Activated CD4-positive, alpha-beta T cell treated with anti-CD3 and anti-CD28 coated beads, Interleukin-2, amount 50 U/mL, for 24 hours (primary cell): ENCODE measurements at places on chromosomes 5 and 9.

DNA sequence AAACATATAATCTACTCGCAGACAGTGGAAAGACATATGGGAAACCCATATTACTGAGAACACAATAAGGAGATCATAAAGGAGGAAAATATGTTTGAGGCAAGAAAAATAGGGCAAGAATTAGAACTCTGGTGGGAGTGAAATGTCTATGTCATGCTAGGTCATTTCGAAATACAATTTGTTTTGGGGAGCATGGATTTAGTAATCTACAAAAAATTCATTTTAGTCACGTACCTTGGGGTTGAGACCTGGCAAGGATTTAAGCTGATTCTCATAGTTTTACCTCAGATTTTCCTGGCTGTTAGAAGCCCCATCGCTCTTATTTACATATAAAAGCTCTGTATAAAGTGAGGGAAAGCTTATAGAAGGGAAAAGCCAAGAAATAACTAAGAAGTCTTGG lies 11.5 kb upstream of the CSNK1G3 start:
- no peak for DNase-seq

DNA sequence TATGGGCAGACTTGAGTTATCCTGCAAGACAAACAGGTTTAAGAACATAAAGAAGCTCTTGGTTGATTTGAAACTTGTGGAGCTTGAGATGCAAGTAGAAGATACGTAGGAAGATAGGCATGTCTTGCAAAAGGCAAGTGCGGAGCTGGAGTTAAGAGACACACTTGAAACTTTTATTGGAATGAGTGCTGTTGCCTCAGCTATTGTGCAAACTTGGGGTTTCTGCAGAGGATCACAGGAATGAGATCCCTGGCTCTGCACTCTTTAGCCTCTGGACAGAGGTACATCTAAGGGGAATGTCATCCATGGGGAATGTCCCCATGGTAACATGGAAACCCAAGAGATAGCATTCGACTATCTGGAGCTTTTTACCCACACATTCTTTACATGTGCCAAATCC lies 121.1 kb downstream of the ADCY2 start:
- no peak for DNase-seq

DNA sequence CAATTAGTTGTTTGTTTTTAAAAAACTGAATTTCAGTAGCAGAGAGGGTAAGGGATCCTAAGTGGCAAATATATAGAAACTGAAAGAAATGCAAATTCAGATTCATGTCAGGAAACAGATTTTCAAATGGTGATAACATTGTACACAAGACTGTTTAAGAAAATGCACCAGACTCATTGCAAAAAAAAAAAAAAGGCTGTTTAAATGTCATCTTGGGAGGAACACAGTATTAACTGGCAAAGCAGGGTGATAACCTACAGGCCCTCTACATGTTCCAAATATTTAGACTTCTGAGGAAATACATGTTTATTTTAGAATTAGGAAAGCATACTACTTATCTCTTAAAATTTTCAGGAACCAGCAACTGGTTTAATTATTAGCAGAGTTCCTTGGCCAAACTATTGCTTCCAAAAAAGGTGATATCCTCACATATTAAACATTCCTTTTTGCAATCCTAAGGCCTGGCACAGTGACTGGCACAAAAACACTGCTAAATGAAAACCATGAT lies 114.5 kb downstream of the TSSK1B start:
- DNase-seq, result no peak

GRCh38 chr9:93043122-93043521 lies 15.4 kb upstream of the SUSD3 start:
- DNase-seq, result no peak

DNA sequence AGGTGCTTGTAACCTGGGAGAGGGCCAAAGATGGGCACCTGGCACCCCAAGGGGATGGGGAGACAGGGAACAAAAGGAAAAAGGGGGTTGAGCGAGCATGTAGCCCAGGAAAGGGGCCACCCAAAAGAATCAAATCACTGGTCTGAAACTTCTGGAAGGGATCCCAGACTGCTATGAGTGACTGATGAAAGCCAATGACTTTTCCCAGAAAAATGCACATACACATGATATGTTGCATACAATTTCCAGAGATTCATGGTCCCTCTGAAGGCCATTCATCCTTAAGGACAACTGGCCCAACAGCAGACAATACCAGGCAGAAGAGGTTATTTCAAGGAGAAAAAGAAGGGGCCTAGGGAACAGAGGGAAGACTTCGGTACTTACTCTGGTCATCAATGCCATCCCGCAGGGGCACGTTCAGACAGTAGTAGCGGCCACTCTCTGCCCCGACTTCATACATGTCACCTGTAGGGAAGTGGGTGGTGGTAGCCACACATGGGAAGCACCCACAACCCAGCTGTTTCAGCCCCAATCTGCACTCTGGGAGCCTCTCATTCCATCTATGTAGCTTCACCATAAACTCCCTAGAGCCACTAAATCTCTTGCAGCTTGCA lies 8.4 kb downstream of the HDAC3 start:
- no peak for DNase-seq

GRCh38 chr5:94345257-94345656 lies 273.1 kb downstream of the KIAA0825 start:
- no peak for DNase-seq

GRCh38 chr9:75910731-75911130 lies 20.3 kb downstream of the PCSK5 start:
- no peak for DNase-seq

DNA sequence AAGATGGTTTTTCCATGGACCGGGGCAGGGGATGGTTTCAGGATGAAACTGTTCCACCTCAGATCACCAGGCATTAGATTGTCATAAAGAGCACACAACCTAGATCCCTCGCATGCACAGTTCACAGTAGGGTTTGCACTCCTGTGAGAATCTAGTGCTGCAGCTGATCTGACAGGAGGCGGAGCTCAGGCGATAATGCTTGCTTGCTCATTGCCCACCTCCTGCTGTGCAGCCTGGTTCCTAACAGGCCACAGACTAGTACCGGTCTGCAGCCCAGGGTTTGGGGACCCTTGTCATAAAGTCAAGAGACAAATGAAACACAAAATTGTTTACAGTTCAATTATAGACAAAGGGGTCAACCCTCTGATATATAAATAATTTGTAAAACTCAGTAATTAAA lies 101.7 kb downstream of the RANBP17 start:
- DNase-seq, result no peak

GRCh38 chr5:136793300-136793699 lies 428.0 kb upstream of the TRPC7 start:
- DNase-seq, result no peak

GRCh38 chr9:109855540-109855939 lies 75.5 kb downstream of the PALM2AKAP2 start:
- DNase-seq, result no peak

DNA sequence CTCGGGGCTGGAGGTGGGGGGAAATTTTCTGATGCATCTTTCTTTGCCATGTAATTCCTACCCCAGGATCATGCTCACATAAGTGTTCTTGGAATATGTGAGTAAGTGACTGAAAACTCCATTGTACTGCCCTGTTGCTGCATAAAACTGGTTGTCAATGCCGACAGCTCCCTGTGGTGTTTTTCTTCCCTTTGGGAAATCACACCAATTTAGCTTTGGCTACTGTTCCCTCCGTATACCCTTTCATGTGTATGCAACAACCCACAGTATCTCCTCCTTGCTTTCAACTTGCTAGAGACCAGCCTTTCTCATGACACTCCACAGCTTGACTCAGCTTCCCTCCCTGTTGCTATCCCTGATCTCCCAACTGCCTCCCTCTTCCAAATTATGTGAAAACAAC lies 240.6 kb downstream of the TRIM32 start:
- no peak for DNase-seq

GRCh38 chr9:111870774-111871498 lies 25.7 kb upstream of the UGCG start:
- no peak for DNase-seq

GRCh38 chr5:158212917-158213316 lies 354.0 kb upstream of the CLINT1 start:
- no peak for DNase-seq

DNA sequence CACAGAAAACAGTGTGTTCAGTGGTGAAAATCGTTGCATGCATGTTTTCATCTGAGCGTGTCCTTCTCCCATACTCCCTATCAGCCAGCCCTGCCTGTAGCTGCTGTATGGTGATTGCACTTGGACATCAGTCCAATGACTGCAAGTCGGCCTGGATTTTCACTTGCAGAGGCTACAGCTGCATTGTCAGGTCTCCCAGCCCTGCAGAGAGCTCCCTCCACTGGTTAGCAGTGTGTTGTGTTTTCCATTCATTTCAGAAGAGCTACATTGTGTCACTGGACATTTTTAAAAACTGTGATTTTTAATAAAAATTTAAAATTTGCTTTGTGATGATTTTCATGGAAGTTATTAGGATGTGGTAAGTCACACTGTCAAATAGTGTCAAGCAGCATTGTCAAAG lies 96.6 kb downstream of the SYK start:
- no peak for DNase-seq

GRCh38 chr5:115649541-115649940 lies 23.7 kb upstream of the TMED7 start:
- no peak for DNase-seq

DNA sequence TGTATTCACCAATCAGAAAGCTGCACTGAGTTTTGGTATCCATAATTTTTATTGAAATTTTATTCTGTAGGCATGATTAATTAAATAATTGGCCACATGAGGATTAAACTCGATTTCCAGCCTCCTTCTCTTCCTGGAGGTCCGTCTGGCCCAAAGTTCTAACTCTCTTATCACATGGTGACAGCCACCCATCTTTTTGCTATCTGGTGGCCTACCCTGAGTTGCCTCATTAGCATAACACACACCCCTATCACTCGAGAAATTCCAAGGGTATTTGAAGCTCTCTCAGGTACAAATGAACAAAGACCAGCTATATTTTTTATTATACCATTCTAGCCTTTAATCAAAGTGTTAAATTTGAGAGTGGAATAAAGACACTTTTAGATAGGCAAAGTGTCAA lies 57.7 kb downstream of the APC start:
- no peak for DNase-seq

GRCh38 chr5:9337928-9338595 lies 207.8 kb downstream of the SEMA5A start:
- no peak for DNase-seq

GRCh38 chr9:32430720-32431119 lies 46.3 kb downstream of the ACO1 start:
- no peak for DNase-seq

DNA sequence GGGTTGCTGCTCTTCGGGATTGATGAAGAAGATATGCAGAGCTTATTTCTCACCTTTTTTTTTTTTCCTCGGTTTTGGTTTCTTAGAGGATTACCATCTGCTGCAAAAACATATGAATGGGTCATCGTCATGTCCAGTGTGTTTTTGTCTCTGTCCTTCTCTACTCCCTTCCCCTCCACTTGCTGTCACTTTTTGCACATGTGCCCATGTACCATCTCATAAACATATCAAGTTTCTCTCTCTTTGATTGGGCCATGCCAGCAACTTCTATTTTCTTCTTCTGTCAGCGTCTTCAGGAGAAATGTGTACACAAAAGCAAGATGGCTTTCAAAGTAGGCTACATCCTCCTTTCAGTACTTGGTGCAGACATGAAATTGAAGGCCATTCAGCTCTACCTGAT lies 57.1 kb downstream of the ZNF462 start:
- DNase-seq, result no peak

- DNase-seq, result no peak
These were observed 271.6 kb downstream of the MAST4 start for GRCh38 chr5:66867618-66868322.

- no peak for DNase-seq
These were observed 253.7 kb downstream of the ICE1 start for GRCh38 chr5:5676218-5676617.

- no peak for DNase-seq
These were observed 156.4 kb upstream of the SMIM23 start for GRCh38 chr5:171629221-171629620.

GRCh38 chr9:93017621-93018020 lies 40.9 kb upstream of the SUSD3 start:
- DNase-seq, result no peak

GRCh38 chr5:88557881-88558280 lies 289.2 kb upstream of the TMEM161B start:
- no peak for DNase-seq

DNA sequence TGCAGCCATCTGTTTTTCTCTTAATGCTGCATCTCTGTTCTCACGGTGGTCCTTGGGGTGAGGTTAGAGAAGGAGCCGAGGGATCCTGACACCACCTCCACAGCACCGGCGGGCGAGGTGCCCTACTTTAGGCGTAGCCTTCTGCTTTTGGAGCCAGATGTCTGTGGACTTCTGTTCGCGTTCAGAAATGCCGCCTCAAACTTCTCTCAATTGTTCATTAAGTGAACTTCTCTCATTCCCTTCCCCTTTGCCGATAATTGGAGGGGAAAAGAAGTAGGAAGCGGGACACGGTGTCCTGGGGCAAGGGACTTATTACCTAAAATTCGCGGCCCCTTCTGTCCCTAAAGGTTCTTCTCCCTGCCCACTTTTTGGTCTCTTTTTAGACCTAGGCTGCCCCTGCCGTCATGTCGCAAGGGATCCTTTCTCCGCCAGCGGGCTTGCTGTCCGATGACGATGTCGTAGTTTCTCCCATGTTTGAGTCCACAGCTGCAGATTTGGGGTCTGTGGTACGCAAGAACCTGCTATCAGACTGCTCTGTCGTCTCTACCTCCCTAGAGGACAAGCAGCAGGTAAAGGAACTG lies 455 bp downstream of the KIF20A start:
- DNase-seq, result no peak

GRCh38 chr9:135906291-135907005 lies 898 bp downstream of the CAMSAP1 start:
- no peak for DNase-seq

- DNase-seq, result no peak
These were observed 4.1 kb downstream of the RPL7A start for GRCh38 chr9:133351908-133352634.

DNA sequence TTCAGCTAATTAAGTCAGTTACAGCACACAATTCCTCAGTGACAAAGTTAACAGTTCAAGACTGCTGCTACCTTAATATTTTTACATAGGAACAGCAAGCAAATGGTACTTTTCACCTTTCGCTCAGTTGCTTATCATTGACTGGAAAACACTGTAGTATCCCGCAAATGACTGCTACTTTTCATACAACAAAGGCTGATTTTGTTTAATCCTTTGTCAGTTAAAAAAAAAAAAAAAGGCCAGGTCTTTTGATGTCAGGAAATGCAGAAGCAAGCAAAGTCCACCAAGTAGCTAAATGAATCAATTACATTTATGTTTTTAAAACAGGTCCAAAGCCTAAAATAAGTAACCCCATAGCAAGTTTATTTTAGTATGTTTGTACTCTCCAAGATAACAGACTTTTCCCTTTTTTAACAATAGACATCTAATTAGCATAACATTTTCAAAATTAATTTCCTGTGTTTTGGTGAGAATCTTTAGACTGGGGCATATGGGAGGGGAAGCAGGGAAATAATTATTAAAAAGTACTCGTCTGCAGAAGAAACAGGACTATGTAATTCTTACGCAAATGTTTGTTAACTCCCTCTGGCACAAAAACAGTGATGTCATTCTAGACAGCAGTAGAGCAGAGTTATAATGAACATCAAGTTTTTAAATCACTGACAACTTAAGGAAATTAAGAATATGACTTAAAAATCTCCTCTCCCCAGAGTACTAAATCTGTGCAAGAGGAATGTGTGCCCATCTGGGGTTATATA lies 9.6 kb downstream of the PFDN1 start:
- DNase-seq, result no peak
